ENCODE measurements at places on chromosomes 11 and 22.

GRCh38 chr11:131658414-131658813 is 288.0 kb downstream of the NTM start:
- DNase-seq, result no peak

DNA sequence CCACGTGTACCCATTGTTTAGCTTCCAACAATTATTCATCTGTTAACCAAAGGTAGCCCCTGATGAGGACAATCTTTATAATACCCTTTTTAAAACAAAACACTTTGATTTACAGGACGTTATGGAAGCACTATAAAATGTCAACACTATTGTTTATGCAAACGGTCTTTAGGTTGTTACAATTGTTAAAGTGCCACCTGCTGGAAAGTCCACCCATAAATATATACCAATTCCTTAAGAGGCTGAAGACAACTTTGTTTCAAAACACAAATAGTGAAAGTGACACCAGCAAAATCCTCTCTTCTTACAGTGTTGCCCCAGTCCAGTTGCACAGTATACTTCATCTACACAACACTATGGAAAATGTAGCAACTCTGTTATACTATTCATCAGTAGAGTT is 68.9 kb upstream of the SLN start:
- DNase-seq, result no peak

- no peak for DNase-seq
Measured at GRCh38 chr22:34080433-34080832, 160.2 kb upstream of the LARGE1 start.

- no peak for DNase-seq
Measured at GRCh38 chr11:60964801-60965200, 6.7 kb upstream of the CD6 start.

- no peak for DNase-seq
Measured at GRCh38 chr11:113341388-113342165, 27.2 kb downstream of the TTC12 start.

DNA sequence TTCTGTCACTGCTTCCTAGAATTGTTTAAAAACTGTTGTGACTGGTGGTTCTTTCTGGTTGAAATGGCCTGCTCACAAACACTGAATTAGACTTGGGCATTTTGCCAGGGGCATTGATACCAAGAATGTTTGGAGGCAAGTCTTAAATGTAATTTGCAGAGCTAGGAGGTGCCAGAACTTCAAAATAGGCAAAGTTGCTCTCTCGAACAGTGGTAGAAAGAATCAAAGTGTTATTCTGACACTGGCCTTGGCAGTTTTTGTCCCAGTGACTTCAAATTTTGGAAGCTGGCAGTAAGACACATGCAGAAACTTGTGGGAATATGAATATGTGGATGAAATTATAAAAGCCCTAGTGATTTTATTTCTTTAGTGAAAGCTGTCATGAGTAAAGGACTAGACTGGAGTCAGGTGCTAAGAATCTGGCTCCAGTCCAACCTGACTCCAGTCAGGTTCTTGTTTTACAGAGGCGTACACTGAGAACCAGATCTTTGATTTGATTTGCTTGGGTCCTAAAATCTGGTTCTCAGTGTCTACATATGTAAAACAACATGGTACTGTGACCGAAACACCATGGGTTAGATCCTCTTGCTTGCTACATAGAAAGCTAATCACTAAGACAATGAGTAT is 20.9 kb downstream of the SVIP start:
- no peak for DNase-seq

DNA sequence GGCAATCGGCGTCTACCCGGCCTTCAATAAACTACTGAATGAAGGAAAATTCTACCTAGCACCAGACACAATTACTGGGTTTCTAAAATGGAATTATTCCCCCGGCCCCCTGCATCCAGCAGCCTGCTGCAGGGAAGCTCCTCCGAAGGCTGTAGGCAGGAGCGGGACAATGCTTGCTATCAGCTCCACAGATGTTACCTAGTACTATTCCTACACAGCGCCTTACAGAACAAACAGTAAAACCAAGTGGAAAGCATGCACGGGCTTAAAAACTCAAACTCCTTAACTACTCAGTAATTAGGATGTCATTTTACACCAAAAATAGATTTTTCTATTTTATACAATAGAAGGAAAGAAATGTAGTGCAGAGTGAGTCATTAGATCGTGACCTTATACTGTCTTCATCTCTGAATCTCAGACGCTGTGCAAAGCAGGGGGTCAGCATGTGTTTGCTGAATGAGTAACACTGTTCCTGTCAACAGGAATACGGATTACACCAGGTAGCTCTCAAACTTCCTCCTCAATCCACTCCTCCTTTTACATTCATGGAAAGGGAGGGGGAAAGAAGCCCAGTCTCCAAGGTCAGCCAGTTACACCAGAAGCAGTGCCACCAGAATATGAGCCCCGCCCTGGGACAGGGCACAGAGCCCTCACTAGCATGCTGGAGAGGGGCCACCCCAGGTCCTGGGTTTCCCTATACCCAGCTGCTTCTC is 74.9 kb downstream of the PACSIN2 start:
- DNase-seq, result peak; percentile 89

GRCh38 chr11:76699451-76700091 is 29.0 kb upstream of the LRRC32 start:
- DNase-seq, result peak; percentile 14

DNA sequence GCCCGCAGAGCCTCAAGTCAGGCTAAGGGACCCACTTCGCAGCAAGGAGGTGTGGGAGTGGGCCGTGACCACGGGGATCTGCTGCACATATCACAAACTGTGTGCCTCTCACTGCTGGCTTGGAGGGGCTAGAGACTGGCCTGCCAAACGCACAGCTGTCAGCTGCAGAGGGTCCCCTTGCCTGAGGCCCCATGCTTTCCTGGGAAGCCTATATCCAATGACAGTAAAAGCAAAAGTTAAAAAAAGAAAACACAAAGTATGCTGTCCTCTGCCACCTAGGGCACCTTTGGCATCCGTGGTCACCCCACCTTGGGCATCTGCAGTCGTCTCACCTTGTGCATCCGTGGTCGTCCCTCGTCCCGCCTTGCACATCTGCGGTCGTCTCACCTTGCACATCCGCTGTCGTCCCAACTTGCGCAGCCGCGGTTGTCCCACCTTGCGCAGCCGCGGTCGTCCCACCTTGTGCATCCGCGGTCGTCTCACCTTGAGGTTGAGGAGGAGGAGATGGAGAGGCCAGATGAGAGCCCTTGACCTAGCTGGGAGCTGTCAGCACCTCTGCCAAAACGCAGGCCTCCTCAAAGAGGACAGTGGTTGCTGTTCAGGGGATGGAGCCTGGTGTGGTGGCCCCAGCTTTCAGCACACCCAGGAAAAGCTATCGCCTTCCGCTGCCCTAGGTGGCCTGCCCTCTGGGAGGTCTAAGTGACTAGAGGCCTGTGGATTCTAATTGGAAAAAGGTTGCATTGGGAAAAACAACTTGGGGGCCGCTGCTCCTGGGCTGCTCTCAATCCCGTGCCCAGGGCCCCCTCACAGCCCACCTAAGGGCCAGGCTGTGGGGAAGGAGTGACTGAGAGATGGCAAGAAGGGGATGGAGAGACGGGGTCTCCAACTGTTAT is 90.5 kb downstream of the MYEOV start:
- no peak for DNase-seq

DNA sequence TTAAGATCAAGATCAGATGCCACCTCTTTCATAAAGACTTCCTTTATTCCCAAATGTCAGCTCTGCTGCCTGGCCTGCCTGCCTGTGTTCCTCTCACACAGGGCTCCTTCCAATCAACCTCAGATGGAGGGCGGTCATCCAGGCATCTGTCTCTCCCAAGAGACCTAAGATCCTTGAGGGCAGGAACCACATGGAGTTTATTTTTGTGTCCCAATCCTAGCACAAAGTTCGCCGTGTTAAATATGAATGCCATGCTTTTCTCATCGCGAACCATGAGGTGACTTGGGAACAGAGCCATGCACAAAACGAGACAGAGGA is 72.7 kb upstream of the ARFGAP3 start:
- DNase-seq, result no peak

GRCh38 chr11:111540114-111540936 is at the start of gene LAYN:
Gene LAYN (plus strand): TSS chr11:111540720. CDS start chr11:111540844, 124 bp downstream.
- DNase-seq, result peak; percentile 61

GRCh38 chr11:78281511-78281910 is 92.8 kb downstream of the USP35 start:
- peak; percentile 11 for DNase-seq

DNA sequence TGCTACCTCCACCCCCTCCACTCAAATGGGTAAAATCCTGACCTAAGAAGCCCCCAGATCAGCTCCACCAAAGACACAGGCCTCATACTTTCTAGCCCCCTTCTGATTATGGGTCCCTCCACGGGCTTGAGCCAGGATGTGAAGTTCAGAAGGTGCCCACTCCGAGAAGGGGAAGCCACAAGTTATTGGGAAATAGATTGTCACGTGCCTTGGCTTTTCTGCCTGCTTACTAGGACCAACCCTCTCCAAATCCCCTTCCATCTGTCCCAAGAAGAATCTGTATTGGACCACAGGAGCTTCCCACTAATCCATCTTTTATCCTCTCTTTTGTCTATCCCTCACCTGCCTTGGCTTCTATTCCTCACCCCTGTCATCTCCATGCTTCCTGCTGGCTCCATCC is 3.0 kb upstream of the NRGN start:
- no peak for DNase-seq

DNA sequence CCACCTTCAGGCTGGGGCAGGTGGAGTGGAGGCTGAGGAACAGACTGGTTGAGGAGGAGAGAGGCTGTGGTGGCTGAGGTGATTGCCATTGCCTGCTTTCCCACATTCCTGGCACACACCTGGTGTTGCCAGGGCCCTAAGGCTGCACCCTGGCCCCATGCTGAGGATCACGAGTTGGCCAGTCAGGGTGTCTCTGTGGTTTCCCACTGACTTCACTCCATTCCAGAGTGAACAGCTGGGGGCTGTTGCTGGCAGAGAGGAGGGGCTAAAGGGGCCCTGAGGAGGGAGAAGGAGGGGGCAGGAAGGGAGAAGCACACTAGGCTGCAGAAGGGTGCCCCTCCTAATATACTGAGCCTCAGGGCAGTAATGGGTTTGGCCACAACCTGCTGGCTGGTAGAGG is 1.8 kb downstream of the TMEM86A start:
- no peak for DNase-seq

GRCh38 chr22:30224161-30224857 is 22.2 kb downstream of the LIF start:
- DNase-seq, result no peak

GRCh38 chr22:42335839-42336378 is 65.5 kb upstream of the TCF20 start:
- DNase-seq, result no peak

DNA sequence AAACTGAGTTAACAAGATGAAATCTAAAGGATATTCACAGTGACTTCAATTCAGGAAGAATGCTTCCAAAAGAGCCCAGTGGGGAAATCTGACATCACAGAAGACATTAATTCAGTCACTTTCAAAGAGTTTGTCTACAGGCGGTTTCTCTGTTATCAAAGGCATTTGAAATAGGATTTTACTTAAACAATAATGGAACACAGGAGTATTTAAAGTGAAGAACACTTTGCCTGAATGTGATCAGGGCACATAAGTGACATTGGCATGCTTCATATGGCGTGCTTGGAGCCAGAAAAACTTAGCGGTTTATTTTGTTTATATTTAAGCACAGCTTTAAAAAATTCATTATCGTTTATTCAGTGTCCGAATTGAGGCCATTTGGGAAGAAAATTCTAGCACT is 52.9 kb downstream of the PANX1 start:
- no peak for DNase-seq

DNA sequence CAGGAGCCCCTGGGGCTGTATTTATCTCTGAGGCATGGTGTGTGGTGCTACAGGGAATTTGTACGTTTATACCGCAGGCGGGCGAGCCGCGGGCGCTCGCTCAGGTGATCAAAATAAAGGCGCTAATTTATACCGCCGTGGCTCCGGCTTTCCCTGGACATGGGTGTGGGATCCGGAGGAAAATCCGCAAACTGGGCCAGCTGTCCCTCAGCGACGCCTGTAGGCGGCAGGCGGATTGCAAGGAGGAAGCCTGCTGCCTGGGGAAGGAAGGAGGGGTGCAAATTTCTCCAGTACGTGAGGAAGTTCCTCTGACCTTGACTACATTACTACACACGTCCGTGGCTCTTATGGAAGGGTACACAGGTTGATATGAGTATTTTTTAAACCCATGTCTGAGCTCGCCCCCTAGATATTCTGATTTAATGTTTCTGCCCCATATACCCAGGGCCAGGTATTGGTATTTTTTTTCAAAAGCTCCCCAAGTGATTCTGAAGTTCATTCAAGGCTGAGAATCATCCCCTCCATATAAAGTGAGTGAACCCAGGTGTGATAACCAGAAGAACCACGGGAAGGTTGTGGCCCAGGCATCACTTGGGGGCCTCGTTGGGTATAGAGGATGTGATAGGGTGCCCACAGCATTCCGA is 2.8 kb downstream of the MYOD1 start:
- peak; percentile 40 for DNase-seq

DNA sequence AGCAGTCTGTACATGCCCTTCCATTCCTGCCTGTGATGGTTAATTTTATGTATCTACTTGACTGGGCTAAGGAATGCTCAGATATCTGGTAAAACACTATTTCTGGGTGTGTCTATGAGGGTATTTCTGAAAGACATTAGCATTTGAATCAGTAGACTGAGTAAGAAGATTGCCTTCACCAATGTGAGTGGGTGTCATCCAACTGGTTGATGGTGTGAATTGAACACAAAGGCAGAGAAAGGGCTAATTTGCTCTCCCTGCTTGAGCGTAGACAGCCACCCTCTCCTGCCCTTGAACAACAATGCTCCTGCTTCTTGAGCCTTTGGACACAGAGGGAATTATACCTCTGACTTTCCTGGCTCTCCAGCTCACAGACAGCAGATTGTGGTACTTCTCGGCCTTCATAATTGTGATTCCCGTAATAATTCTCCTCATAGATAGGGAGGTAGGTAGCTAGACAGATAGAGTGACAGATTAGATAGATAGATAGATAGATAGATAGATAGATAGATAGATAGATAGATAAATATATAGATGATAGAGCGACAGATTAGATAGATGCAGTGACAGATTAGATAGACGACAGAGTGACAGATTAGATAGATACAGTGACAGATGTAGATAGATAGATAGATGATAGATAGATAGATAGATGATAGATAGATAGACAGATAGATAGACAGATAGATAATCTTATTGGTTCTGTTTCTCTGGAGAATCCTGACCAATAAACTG is 370.6 kb downstream of the CADM1 start:
- DNase-seq, result no peak

GRCh38 chr11:124085997-124086846 is 29.0 kb upstream of the VWA5A start:
- DNase-seq, result no peak

GRCh38 chr11:68214173-68215086 is 1.3 kb upstream of the KMT5B start:
- DNase-seq, result no peak

DNA sequence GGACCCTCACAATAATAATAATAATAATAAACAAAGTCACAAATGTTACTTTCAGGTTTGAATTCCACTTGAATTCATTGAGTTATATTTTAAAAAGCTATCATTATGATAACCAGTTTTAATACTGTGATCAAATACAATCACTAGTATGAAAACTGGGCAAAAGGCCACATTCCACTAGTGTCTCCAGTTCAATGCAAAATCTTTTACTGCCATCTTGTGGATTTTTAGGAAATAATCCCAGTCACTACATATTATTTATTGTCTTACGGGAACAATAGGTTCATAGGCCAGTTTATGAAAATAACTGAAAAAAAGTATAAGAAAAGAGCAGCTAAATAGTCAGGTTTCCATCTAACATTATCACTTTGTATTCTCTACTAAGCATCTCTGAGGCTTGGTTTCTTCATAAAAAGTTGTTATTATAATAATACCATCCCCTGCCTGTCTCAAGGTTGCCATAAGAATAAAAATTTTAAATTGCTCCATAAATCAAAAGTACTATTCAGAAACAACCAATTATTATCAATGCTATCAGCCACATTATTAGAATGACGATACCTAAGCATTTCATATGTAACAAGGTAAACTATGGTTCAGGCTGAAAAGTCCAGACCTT is 533.9 kb upstream of the CCDC90B start:
- DNase-seq, result peak; percentile 74
